CD4-positive, alpha-beta T cell treated with Interleukin-2 at 100 ng/mL for 4 hours (primary cell): ENCODE measurements at places on chromosomes 5 and 9.

DNA sequence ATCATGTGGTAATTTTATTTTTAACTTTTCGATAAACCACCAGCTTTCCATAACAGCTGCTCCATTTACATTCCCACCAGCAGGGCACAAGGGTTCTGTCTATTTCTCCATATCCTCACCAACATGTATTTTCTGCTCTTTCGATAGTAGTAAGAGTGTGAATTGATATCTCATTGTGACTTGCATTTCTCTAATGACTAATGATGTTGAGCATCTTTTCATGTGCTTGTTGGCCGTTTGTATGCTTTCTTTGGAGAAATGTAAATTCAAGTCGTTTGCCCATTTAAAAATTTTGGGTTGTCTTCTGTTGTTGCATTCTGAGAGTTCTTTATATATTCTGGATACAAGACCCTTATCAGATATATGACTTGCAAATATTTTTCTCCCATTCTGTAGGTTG, 45.9 kb downstream of the PSD2 start:
- DNase-seq = no peak

- DNase-seq = no peak
Observed at GRCh38 chr5:1998348-1998669, 115.6 kb upstream of the IRX4 start.

DNA sequence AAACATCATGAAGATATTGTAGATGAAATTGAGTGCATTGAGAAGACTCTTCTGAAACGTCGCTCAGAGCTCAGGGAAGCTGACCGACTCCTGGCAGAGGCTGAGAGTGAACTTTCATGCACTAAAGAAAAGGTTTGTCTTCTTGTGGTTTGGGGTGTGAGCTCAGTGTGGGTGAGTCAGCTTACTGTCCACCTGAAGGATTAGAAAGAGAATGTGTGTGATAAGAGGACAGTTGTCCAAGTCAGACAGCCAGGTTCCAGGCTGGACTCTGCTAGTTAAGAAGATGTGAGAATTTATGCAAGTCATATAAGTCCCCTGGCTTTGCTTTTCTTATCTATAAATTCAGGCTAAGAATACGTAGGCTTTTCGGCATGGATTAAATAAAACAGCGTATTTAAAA, 46.9 kb downstream of the RAB14 start:
- DNase-seq = no peak

GRCh38 chr5:172093965-172094364, 87.5 kb upstream of the FBXW11 start:
- DNase-seq = no peak

DNA sequence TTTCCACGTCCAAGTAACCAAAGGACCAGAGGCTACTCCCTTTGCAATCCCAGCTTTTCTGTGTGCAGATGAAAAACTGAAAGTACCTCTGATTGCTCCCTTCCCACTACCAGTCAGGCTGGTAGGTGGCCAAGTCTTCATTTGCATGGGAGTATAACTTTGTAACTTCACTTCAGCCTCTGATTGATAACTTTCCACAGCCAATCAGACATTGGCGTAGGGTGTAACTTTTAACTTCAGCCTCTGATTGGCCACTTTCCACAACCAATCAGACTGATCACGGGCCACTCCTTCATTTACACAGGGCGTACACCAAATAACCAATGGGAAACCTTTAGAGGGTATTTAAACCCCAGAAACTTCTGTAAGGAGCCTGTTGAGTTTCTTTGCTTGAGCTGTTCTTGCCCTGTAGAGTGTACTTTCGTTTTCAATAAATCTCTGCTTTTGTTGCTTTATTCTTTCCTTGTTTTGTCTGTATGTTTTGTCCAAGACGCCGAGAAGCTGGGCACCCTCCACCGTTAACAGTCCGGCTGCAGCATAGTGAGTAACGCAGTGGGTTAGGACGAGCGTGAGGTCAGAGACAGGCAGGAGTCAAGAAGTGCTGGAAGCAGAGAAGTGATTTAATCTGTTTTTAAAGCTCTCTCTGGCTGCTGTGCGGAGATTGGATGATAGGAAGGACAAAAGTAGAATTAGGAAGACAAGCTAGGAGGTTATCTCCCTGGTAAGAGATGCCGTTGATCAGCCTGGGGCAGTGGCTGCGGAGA, 3.5 kb upstream of the EXOSC2 start:
- no peak for DNase-seq

DNA sequence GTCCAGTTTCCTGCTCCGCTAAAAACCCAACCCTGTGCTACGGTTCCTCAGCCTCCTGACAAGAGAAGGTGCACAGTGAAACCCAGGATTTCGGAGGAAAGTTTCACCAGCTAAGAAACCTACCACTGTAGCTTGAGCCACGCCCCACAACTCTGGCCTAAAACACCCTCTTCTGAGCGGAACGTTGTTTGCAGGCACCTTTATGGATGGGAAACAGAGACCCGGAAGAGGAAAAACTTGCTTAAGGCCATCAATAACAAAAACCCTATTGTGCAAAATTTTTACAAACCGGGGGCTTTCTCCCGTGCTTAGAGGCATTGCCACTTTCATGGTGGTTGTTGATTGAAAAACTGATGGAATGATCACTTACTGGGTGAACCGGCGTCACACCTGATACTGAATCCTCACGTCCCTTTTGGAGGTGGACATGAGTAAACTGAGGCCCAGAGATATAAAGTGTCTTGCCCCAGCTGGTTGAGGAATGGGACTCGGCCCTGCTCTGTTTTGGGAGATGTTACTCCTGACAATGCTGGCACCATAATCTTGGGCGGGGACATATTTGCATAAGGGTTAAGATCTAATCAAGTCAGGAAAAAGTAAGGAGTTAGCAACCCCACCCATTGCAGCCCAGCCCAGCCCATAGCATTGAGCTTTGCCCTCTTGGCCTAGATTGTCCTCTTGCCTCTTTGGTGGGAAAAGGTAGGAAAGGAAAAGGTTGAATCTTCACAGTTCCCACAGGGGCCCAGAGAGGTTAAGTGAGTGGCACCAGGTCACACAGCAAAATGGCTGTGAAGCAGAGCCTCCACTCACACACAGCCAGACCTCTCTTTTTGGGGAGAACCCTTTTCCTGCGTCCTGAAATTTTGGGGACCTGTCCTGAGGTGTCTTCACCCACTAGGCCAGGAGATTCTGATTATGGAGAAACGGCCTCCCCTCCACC, 23.2 kb upstream of the PTGS1 start:
- no peak for DNase-seq

DNA sequence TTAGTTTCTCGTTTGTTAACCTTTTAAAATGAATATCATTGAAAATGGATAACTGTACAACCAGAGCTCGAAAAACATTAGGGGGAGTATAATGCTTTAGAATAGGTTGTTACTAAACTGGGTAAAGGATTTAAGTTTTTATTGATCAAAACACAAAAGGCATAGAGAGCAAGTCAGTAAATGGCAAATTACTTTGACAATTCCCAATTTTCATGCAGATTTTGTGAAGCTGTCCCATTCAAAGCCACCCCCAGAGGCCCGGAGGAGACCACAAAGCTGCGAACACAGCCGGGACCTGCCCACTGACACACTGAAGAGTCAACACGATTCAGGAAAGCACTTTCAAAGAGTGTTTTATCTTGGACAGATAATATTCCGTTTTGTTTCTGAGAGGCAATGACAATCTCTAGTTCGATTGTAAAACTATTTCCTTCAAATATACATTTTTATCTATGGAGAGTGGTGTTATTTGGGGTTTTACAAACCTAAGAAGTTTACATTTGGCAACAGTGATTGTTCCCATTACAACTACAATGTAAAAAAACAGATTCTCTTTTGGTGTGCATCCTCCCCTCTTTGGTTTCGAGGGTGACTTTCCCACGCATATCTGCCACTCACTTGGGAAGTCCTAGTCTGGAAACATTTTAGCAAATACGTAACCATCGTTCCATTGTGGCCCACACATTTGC, 182.6 kb upstream of the TBCA start:
- no peak for DNase-seq

GRCh38 chr9:121820286-121821005, 169.0 kb downstream of the DAB2IP start:
- no peak for DNase-seq

DNA sequence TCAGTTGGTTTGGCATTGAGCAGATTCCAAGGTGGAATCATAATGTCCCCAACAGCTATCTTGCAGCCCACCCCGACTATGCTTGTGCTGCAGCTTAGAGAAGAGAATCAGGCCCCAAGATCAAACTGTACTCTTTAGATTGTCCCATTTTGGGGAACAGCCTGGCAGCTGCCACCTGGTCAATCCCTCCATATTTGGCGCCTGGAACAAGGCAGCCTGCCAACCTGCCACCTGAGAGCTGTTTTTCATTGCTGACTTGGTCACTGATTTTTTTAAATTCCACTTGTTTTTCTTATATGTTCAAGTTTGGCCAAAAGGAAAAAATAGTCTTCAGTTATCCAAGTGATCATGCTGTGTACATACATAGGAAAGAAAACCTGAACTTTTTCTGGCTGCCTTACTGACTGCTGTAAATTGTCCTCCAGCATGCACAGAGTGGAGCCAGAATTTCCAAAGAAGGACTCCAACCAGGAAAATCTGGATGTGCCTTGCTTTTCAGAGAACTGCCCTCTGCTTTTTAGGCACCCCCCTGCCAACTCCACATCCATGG, 504.2 kb downstream of the ENC1 start:
- no peak for DNase-seq

GRCh38 chr9:125632321-125633115, 74.5 kb downstream of the MAPKAP1 start:
- no peak for DNase-seq

DNA sequence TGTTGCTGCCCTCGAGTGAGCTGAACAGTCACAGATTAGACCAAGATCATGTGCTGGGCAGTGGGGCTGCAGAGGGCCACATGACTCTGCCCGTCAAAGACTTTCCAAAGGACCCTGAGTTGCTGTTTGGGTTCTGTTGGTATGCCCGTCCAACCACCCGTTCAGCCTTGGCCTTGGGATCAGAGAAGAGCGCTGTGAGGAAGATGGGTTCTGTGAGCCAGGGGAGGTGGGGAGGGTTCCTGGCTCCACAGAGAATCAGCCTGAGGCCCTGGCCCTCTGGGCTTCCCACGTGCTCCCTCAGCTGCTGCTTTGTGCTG, 72.6 kb downstream of the RGS3 start:
- no peak for DNase-seq

DNA sequence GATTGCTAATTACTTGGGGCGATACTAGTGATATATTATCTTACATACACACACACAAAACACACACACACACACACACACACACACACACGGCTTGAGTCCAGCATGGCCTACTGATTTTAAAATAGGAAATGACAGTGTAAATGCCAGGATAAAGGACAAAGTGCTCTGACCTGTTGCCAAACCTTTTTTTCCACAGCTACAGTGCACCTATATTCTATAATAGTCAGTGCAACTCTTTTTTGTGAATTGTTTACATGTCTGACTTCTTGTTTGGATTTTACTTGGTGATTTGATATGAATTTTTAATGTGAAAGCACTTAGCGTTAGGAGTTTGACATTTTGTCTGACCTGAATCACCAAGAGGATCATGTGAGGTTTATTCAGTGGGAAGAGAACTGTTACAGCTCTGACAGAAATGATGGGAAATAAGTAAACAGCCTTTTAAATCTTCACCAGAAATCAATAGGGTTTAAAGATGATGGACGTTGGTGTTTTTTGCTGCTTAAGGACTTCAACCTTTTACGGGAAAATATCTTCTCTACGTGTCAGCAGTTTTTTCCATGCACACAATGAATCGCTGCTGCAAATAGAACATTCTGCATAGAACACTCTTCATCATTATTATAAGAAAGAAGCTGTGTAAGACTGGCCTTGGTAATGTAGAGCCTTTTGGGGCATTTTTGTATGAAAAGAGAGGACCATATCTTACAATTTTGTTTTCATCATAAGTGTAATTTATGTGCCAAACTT, 218.5 kb downstream of the RANBP17 start:
- DNase-seq = no peak

GRCh38 chr9:111979561-111979960, 82.9 kb downstream of the UGCG start:
- DNase-seq = no peak

DNA sequence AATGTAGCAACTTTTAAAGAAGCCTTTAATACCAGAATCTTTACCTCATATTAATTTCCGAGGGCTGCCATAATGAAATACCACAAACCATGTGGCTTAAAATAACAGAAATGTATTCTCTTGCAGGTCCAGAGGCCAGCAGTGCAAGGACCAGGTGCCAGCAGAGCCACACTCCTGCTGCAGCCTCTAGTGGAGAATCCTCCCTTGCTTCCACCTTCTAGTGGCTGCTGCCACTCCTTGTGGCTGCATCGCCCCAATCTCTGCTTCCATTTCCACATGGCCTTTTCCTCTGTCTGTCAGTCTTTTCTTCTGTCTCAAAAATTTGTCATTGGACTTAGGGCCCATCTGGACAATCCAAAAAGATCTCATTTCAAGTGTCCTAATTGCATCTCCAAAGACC, 401.5 kb downstream of the EFNA5 start:
- DNase-seq = no peak

DNA sequence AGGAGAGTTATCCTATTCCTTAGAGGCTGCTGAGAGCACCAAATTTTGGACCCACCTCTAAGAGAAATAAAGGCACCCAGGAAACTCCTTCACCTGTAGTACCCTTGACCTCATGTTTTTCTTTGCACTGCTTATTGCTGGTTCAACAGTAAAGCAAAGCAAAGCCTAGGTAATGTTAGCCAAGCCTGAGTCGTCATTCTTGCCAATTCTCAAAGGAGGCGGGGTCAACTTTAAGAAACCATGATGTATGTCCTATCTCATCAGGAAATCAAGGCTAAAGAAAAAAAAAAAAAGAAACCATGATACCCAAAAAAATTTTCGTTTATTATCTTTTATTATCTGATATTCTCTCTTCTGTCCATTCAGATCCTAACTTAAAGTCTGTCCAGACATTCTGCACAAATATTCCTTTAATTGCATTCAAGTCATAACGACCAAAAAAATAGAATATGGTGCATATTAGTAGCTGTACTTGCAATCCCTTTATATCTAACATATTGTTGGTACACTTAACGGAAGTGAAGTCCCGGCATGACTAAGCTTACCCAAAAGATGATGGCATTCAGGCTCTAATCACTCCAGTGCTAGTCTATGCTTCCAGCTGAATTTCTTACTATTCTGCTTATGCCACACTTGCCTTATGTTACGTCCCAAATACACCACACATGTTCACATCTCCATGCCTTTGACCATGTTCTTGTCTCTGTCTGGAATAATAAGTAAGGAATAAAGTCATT, 1.8 kb downstream of the AUH start:
- DNase-seq = no peak

- no peak for DNase-seq
Observed at GRCh38 chr9:40913928-40914673, 214.4 kb downstream of the FOXD4L6 start.

GRCh38 chr9:27280860-27281259, 16.1 kb downstream of the EQTN start:
- DNase-seq = no peak

DNA sequence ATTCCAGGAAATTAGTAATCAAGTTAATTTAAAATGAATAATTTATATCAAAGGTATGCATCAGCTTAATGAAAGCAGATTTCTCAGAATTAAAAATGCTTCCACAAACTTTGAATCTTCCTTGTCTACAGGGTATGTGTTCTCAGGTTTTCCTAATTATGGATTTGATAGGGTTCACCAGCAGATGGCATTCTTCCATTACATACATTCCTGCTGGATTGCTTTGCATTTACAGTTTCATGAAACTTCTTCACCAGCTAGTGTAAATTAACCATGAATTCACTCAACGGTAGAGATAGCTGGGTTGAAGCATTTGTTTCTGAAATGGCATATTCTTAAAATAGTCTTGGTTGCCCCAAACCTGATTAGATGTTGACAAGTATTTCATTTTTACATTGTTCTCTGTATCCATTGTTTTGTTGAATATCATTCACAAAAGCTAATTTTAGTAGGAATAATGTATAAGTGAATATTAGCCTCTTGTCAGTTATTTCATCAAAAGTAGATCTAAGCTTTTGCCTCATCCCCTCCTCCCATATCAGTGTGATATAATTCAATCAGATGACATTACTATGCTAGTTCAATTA, 68.7 kb upstream of the WDR41 start:
- peak; percentile 2 for DNase-seq
